Astrocyte of the spinal cord (primary cell): ENCODE measurements at places on chromosomes 5 and 9.

- DNase-seq, result no peak
These were observed 5.2 kb upstream of the BARX1 start for GRCh38 chr9:93960221-93960970.

DNA sequence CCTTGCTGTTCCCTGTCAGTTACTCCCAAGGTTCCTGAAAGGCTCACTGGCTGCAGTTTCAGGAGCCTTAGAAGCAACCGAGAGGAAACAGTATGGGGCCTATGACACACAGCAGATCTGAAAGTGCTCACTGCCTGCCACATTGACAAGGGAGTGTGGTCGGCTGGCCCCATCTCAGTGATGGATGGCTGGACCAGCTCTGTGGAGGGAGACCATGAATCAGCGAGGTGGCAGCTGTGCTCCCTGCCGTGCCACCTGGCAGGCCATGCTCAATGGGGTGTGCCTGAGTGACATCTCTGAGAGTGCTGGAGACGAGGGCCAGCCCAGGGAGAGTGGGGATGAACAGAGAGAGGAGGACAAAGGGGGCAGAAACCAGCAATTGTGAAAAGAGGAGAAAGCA, 49.1 kb downstream of the DOCK2 start:
- DNase-seq, result no peak

DNA sequence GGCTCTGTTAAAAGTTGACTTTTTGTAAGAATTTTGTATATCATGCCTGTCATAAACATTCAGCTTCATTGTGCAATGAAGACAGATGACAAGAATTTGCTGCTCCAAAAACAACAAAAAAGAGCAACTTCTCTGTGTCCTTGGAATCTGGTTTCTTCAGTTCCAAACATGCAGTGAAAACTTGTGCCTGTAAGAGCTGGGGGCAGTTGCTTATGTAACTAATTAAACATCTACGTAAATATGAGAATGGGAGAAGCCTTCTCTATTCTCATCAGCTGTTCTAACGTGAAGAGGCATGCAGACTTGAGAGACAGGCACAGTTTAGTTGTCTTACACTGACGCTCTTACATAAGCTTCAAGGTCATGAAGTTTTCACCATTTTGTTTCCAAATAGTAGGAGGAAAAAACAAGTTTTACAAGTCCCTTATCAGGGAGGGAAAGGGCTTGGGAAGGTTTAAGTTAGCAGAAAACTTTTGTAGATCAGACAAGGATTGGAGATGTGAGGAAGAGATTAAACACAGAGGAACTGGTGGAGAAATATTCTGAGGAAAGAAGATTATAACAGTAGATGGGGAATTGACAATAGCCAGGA, 170.4 kb downstream of the RFK start:
- no peak for DNase-seq

DNA sequence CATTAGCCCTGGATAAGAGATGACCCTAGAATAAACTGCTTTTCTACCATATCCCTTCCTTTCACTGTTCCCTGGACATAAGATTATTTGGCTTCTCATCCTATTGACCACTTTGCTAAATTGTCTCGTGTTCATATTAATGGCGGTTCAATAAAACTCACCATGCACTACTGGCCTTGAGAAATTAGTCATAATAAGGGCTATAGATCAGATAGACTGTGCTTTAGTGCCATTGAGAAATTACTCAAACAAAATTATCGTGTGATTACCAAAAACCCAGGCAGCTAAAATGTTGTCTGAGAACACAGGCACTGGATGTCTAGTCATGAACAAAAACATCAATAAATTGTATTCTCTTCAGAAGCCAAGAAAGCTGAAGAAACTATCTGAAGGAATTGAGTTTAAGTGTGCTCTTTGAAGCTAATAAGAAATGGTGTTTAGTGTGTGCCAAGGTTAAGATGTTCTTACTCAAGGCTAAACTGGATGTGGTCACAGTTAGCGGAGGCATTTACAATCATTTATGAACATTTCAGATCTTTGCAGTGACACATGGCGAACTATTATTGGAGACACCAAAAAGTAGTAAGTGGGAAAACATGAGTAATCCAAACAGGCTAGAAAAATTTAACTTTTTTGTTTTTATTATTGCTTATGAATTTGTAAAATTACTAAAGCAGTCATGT, 460.4 kb upstream of the RORB start:
- DNase-seq, result peak; percentile 78

GRCh38 chr9:133930682-133931485, 61.2 kb downstream of the VAV2 start:
- no peak for DNase-seq

DNA sequence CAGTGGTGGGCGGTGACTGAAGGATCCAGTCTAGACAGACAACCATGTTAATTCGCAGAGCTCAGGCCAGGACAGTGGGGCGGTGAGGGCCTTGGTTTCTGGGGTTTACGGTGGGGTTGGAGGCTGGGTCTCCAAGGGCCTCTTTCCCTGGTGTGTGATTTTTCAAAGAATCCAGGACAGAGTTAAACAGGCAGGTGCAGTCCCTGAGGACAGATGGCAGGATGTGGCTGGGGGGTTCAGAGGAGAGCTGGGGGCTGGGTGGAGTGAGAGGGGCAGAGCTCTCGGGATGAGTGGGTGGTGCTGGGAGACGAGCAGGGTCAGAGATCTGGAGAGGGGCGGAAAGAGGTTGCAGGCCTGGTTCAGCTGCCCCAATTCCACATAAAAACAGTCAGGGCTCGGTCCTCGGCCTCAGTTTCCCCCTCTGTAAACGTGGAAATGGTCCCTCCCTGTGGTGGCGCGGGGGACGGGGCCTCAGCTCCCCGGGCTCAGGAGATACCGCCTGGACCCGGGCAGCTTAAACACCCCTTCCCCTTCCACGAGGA, 145.9 kb downstream of the GAPVD1 start:
- DNase-seq, result no peak

DNA sequence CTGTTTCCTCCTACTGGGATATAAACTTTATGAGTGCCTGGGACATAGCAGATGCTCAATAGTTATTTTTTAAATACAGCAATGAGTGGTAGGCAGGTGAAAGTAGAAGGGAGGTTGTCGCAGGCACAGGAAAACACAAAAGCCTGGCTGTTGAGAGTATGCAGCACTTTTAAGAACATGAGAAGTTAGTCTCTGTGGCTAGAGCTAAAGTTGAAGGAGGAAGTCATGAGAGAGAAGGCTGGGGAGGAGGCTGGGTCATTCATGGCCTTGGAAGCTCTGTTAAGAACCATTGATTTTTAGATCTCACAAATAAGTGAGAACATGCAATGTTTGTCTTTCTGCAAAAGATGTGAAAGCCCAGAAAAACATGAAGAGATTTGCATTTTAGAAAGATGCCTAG, 126.7 kb downstream of the PRKACG start:
- DNase-seq, result no peak

GRCh38 chr9:83271665-83272071, 208.7 kb upstream of the RASEF start:
- no peak for DNase-seq

DNA sequence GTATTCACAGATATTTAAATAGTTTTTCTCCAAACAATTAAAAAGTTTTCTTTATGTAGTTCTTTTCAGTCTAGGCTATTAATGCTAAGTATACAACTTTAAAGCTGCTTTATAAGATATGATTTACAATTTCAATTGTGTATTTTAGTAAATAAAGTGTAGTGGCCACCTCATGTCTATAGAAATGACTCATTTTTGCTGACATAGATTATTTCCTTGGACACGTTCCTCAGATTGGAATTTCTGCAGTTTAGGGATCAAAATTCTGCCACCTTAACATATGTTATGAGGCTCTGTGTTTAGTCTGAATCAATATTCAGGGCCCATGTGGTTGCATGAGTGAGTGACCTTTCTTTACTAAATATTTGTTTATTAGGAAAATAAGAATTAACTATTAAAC, 750.2 kb downstream of the IRX1 start:
- DNase-seq, result no peak
